Activated CD8-positive, alpha-beta memory T cell treated with anti-CD3 and anti-CD28 coated beads for 24 hours (primary cell): ENCODE measurements at places on chromosomes 1 and 21.

- DNase-seq, result no peak
Measured at GRCh38 chr1:93827633-93828366, 51.2 kb downstream of the DNTTIP2 start.

GRCh38 chr1:42830631-42831030, 13.4 kb upstream of the SVBP start:
- DNase-seq, result no peak

- DNase-seq, result no peak
Measured at GRCh38 chr1:94636624-94637023, 95.1 kb upstream of the F3 start.

- DNase-seq, result no peak
Measured at GRCh38 chr21:35395728-35396127, 346.6 kb upstream of the RUNX1 start.

GRCh38 chr21:41743321-41744027, 23.4 kb downstream of the RIPK4 start:
- DNase-seq, result no peak

DNA sequence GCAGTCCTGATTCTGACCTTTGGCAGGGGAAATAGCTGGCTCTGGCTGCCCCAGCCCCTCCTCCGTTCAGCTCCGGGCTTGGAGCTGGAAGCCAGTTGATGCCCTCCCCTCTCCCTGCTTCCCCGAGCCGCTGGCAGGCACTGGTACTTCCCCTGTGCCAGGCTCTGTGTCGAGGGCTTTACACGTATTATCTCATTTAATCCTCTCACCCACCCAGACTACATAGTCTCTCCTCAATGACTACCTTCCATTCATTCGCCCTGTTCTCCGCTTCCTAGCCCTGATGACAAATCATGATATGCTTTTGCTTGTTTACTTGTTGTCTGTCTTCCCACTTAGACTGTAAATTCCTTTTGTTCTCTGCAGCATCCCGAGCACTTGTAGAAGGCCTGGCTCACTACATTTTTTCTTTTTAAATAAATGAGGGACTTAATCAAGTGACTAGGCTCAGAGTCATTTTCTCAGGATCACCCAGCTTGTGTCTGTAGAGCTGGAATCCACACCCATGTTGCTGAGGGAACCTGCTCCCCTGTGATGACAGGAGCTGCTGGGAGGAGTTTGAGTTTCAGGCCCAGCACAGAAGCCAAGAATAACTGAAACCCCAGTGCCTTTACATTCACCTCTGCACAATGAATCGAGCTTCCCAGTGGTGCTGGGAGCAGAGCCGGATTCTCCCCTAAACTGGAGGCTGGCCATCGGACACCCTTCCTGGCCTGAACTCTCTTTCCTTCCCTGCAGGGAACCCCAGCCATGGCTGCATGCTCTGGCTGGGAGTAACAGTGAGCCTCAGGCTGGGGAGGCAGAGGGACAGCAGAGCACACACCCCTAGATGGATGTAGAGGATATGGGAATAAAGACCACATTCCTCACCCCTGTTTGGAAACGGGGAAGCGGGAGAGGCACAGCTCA, 58.3 kb downstream of the UBIAD1 start:
- no peak for DNase-seq

- DNase-seq, result no peak
Measured at GRCh38 chr1:82695443-82695842, 894.7 kb downstream of the ADGRL2 start.

GRCh38 chr1:203682473-203683383, 56.1 kb downstream of the ATP2B4 start:
- DNase-seq, result no peak

DNA sequence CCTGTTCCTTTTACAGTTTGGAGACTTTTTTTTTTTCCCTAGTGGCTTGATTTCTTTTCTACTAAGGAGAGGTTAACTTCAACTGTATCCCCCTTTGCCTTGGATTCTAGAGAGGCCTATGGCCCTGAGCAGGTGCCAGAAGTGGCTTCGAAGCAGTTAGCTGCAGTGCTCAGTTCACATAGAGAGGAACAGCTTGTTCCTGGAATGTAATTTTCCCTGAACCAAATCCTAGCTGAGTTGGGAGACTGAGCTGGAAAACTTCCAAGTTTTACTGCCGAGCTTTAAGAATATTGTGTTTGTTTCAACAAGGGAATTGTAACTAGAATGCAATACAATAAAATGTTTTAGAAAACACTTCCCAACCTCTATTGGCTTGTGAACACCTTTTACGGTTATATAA, 17.5 kb downstream of the RD3 start:
- DNase-seq, result no peak

DNA sequence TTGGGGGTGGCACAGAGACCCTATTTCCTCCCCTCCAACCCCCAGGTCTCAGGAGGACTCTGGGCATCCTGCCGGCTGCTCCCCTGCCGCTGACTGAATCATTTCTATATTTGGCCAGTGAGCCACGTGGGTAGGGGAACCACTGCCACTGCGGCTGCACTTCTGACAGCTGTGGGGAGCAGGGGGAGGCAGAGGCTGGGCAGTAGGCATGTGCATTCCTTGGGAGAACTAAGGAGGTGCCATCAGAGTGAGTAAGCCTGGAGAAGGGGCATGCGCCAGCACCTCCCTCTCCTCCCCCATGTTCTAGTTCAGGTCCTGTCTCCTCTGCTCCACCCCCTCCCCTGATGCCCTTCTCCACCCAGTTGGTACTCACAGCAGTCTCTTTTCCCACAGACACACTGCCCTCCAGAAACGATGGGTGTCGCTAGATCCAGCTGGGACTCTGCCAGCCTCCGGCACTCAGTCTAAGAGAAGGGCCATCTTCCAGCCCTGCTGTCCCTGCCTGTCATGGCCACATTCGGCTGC, 12.0 kb downstream of the PPFIA4 start:
- no peak for DNase-seq

- no peak for DNase-seq
Measured at GRCh38 chr1:39859859-39860812, 23.2 kb downstream of the TRIT1 start.

GRCh38 chr21:35206141-35207125, 157.3 kb upstream of the RUNX1 start:
- DNase-seq, result no peak

GRCh38 chr1:225933072-225933471, 7.9 kb downstream of the LEFTY2 start:
- DNase-seq, result no peak

DNA sequence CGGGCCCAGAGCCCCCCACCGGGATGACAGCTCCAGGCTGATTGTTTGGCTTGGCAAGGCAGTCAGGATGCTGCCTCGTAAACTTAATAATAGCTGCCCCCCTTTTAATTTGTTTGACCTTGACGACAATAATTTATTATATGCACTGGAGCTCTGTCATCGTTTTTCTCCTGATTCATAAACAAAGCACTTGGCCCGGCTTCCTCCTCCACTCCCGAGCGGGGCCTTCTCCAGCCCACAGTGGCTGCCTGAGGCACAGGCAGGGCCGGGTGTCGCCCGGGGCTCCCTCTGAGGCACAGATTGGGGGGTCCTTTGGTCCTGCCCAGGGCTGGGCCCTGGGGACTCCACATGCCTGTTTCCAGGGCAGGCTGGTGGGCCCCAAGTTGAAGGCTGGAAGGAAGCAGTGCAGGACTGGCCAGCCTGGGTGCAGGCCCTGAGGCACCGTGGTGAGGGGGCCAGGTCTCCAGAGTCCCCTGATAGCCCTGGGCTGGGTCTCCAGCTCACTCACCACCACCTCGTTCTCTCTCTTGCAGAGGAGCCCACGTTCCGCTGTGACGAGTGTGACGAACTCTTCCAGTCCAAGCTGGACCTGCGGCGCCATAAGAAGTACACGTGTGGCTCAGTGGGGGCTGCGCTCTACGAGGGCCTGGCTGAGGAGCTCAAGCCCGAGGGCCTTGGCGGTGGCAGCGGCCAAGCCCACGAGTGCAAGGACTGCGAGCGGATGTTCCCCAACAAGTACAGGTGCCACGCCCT, 52.0 kb upstream of the ARHGEF16 start:
- no peak for DNase-seq

- DNase-seq, result peak; percentile 76
Measured at GRCh38 chr1:223230161-223230881, 87.3 kb upstream of the TLR5 start.

GRCh38 chr1:228734881-228735801, at the start of gene RHOU:
Gene RHOU, plus strand, starts transcription at chr1:228735479. Its CDS starts 264 bp downstream, at chr1:228735743.
- DNase-seq, result peak; percentile 84

DNA sequence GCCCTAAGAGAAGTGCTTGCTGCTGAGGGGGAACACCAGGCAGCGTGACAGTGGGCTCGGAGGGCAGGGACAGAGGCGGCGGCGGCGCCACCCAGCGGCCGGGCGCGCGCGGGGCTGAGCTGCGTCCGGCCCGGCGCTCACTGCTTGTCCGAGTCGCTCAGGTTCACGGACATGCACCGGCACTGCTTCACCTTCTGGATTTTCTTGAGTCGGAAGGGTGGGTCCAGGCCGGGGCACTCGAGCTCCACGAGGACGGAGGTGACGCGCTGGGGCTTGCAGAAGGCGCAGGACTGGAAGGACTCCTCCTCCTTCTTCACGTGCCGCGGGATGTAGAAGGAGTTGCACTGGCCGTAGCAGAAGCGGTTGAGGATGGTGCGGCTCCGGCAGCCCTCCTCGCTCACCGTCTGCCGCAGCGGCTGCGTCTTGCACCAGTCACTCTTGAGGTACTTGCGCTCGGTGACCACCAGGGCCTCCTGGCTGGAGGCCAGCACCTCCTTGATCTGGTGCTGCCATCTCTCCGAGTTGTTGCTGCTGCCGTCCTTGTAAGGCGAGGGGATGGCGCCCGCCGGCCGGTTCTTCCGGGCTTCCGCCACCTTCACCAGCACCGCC, 119.0 kb downstream of the GREM2 start:
- no peak for DNase-seq

DNA sequence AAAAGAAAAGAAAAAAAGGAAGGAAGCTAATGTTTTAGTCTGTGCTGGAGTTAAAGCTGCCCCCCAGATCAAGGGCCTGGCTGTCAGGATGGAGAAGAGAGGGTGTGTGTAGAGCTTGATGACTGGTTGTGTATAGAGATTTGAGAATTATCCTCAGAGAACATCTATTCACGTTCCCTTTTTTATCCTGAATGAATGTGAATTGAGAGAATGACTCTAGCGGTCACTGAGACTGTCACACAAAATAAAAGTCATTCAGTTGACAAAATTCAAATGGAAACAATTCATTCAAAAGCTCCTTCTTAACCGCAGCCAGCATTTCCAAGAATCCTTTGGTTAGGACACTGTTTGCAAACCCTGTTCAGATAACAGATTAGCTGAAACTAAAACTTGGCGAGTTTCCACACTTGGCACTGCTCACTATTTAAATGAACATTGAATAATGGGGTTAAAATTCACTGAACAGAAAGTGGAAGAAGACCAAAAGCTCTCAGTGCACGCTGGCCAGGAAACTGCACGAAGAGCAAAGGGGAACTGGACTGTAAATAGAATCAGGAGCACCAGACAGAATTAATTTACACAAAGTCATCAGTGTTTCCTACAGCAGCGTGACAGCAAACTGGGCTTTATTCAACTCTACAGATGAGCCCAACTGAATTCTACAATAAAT, 13.6 kb upstream of the FAM89A start:
- no peak for DNase-seq

DNA sequence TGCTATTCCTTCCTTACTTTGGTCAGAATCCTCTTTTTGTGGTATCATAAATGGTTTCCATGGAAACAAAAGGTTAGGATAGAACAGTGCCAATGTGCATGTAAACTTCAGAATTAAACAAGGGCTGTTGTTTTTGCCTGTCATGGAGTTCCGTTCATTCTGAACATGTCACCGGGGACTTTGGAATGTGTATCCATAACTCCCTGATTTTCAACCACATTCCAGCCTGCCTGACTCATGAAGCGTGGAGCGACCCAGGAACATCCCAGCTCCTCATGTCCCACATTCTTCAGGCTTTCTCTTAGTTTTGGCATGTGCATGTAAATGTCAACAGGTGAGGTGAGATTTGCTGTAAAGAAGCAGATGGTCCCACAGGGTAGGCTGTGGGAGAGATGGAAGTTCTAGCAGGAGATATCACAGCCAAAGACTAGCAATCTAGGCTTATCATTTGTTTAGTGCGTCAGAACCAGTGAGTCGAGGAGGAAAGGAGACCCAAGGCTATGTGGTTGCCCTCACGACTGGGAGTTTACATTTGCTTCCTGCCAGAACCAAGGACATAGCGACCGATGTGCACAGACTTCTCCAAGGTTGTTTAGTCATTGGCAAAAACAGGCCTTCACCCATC, 23.0 kb upstream of the DNAJC11 start:
- no peak for DNase-seq

GRCh38 chr1:111620441-111620971, 917 bp downstream of the RAP1A start:
- DNase-seq, result no peak

- DNase-seq, result no peak
Measured at GRCh38 chr1:51526248-51526647, 7.2 kb upstream of the EPS15 start.

DNA sequence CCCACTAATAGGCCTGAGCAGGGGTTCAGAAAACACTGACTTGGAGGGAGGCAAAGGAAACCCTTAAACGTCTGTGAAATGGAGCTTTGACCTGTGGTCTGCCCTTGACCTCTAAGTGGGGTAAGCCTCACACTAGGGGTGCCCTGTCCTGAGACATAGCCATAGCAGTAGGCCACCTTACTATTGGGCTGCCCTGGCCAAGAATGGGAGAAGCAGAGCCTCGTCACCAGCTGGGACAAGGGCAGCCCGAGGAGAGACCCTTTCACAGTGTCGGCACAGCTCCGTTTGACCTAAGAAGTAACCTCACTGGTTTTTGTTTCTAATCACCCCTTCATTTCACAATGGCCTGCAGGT, 26.4 kb upstream of the IFNAR2 start:
- DNase-seq, result no peak

DNA sequence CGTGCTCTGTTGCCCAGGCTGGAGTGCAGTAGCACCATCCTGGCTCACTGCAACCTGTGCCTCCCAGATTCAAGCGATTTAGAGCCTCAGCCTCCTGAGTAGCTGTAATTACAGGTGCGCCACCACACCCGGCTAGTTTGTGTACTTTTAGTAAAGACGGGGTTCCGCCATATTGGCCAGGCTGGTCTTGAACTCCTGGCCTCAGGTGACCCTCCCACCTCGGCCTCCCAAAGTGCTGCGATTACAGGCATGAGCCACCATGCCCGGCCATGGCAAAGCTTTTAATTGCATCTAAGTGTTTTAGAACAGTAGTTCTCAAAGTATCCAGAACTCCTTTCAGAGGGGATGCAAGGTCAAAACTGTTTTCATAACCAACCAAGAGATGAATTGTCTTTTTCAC, 25.1 kb upstream of the IFNGR2 start:
- DNase-seq, result no peak

DNA sequence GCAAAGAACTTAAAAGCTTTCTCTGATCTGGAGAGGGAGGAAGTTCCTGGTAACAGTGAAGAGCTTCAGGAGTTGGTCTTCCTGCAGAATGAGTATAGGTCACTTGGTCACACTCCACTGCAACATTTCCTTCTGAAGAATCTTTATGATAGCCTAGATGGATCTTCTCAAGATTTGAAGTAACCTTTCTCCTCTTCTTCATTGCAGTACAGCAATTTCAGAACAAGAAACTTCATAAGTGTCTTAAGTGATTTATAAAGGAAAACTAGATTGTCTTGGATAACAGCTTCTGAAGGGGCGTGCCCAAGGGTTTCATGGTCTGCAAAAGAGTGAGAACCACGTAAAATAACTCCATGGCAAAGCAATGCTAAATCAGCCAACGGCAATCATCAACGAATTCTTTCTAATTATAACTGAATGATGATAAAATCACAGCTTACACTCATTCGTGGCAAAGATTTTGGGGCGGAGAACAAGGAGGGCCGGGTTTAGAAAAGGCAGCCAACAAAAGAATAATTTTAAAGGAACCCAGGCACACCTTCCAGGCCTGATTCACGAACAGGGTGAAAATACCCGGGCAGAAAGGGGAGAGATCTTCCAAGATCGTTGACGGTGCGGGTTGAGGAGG, 53.9 kb upstream of the ASPM start:
- DNase-seq, result no peak
